Stimulated activated CD8-positive, alpha-beta memory T cell treated with anti-CD3 and anti-CD28 coated beads, Interleukin-4, amount 100 ng/mL, for 24 hours (primary cell): ENCODE measurements at places on chromosomes 13 and 19.

DNA sequence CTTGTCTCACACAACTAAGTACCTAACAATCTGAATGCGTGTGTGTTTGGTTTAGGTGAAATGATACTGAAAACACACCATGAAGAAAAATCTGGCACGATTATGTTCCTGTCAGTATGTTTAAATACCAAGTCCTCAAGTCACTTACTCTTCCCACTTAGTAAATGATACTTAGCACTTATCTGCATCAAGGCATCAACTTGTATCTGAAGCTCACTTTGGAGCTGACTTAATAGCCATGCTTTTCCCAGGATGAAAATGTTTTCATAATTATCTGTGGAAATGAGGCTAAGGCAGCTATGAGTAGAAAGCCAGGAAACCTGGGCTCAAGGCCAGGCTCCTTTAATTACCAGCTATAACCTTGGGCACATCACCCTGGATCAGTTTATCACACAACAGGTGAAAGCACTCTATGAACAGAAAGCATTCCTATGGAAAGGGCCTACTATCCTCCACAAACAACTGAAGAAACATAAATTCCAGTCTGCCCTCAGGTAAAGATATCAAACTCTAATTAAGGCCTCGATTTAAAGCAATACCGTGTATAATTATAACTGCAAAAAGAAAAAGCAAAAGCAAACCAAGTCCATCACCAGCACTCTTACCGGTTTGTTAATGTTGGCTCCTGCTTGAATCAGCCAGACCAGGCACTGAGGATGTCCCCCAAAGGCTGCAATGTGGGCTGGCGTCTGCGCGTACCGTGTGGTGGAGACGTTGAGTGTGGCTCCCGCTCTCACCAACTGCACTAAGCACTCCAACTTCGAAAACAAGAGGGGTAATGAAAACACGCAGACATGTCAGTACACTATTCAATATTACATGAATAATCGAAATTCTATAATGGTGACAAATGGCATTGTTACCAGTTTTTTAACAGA is 4.6 kb downstream of the ANKRD10 start:
- no peak for DNase-seq

GRCh38 chr19:19654441-19654840 is 9.0 kb downstream of the ATP13A1 start:
- DNase-seq, result no peak

DNA sequence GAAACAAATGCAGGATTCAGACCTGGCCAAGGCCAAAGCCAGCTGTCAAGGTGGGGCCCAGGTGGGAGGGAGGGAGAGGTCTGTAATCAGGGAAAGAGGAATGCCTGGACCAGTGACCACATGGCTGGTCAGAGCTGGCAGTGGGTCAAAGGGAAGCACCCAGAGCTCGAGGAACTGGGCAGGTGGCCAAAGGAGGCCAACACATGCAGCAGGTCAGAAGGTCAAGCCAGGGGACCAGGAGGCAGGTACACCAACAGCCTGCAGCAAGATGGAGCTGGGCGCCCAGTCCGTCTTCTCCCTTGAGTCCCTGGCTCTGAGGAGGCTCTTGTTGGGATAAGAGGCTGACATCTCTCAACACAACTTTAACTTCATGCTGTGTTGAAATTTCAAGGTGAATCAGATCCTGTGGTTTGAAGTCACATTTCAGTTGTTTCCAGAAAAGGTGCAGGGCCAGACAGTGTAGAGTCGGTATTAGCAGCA is 17.1 kb downstream of the GPATCH1 start:
- DNase-seq, result no peak

DNA sequence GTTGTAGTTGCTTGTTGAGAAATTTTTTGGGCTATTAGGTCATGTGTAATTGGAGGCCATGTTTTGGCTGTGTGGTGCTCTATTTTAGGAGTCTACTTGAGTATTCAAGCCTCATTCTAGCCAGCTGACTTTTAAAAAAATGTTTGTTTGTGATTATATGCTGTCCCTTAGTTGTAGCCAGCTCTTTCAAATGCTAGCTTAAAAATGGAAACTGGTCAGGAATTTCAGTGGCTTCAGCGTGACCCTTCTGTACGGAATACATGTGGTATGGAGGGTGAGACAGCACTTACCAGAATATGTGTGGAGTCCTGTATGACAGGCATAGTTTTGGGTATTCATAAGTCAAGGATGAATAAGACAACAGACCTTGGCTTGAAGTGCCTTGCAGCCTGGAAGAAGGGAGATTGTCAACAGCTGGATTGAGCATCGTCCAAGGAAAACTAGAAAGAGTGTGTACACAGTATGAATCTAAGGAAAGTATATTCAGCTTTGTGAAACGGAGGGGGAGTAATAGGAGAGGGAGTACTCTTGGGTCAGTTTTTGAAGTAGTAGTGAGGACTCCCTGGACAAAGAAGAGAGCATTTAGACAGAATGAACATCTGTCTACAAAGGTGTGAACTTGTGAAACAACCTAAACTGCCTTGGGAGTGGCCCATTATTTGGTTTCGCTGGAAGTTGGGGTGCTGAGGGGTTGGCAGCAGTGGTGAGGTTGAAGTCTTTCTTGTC is 20.0 kb upstream of the WTIP start:
- DNase-seq, result no peak

- no peak for DNase-seq
Observed at GRCh38 chr13:111923991-111924677, 142.8 kb upstream of the SOX1 start.

DNA sequence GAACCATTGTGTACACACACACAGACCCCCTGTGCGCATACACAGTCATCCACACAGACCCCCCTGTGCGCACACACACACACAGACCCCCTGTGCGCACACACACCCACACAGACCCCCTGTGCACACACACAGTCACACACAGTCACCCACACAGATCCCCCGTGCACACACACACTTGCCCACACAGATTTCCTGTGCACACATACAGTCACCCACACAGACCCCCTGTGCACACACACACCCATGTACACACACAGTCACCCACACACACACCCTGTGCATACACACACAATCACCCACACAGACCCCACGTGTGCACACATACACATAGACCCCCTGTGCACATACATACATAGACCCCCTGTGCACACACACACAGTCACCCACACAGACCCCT is 106.1 kb downstream of the HSPH1 start:
- DNase-seq, result no peak

GRCh38 chr13:91153372-91153771 is 194.1 kb upstream of the MIR17HG start:
- DNase-seq, result no peak

DNA sequence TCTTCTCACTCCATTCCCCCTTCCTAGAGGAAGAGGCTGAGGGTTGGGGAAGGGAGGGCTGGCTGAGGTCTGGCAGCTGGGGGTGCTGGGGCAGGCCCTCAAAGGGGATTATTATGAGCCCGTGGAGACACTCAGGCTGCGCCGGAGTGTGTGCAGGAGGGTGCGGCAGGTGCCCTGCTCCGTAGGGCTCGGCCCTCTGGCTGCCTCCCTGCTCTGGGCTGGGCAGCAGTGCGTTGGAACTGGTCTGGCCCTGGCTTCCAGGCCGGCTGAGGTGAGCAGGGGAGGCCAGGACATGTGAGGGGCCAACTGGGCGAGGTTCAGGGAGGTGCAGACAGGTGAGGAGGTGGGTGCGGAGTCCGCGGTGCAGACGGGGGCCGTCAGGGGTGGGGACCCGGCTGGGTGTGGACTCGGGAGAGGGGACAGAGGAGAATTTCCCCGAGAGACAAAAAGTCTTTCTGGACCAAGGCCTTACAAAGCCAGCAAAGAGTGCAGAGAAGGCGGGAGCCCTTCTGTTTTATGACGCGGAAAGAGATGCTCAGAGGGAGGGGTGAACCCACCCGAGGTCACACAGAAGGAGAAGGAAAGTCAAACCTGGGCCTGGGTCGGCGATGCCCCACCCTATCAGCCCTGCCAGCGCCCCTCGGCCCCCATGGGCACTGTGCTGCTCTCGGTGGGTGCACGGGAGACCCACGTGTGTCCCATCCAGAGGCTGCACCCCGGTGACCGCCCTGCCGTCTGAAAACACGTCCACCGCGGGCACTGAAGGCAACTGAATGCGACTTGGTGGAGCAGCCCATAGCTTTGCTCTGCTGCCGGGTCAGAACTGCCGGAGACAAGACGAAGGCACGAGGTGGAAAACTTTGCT is 31.0 kb downstream of the PIP5K1C start:
- DNase-seq, result no peak

DNA sequence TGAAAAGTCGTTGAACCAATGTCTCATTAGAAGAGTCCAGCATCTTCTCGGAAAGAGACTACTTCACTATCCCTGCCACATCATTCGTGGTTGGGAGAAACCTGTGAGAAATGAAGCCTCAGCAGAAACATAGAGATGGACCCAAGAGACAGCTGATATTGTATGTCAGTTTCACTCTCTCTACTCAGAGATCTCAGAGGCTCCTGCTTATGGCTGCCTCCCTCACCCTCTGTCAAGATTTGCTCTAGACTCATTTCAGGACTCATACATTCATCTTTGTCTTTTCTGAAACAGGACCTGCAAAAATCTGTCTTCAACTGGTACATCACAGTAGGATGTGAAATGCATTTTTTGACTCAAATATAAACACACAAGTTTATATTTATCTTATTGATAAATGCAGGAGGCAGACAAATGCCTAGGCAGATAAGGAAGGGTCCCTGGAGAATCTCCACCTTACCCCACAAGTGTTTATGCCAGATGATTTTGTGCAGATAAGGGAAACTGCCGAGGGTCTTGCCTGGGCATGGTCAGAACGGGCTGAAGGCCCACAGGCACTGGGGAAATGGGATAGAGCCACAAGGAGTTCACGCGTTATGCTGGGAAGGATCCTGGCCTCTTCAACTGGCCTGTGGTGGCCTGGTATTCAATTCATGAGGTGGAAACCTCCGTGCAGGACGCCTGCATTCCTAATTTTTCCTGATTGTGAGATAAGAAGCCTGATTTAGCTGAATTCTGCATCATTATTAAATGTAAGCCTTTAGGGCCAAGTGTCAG is 1834.0 kb upstream of the PCDH20 start:
- DNase-seq, result no peak

- DNase-seq, result no peak
Observed at GRCh38 chr13:106619688-106620555, 52.0 kb upstream of the ARGLU1 start.

- DNase-seq, result no peak
Observed at GRCh38 chr13:44218501-44219240, 155.0 kb upstream of the SERP2 start.

- DNase-seq, result no peak
Observed at GRCh38 chr13:60019119-60019993, 144.4 kb downstream of the DIAPH3 start.

- no peak for DNase-seq
Observed at GRCh38 chr13:38990693-38991092, at the start of gene STOML3. Gene STOML3, minus strand, starts transcription at chr13:38990831. Its CDS starts 110 bp downstream, at chr13:38990721.

DNA sequence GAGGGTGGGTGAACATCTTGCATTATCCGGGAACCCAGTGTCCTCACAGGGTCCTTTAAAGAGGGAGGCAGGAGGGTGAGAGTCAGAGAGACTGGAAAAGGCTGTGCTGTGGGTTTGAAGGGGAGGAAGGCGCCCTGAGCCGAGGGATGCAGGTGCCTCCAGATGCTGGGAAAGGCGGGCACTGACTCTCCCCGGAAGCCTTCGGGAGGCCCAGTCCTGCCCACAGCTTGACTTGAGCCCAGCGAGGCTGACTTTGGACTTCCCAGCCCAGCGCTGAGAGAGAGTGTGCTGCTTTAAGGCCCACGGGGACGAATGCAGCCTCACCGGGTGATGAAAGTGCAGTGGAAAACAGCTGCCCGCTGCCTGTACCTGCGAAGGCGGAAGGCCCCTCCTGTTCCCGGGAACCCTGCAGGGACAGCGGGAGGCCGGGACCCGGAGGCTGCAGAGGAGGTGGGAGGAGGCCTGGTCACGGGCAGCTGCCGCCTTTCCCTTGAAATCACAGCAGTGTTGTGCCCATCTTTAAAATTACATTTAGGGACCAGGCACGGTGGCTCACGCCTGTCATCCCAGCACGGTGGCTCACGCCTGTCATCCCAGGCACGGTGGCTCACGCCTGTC is 16.1 kb downstream of the REXO1 start:
- no peak for DNase-seq
